NCI-H1092 (cell line): ENCODE measurements at places on chromosomes 6 and 20.
A peak's percentile ranks its signal among the peaks of the same experiment; 100 is the strongest.

DNA sequence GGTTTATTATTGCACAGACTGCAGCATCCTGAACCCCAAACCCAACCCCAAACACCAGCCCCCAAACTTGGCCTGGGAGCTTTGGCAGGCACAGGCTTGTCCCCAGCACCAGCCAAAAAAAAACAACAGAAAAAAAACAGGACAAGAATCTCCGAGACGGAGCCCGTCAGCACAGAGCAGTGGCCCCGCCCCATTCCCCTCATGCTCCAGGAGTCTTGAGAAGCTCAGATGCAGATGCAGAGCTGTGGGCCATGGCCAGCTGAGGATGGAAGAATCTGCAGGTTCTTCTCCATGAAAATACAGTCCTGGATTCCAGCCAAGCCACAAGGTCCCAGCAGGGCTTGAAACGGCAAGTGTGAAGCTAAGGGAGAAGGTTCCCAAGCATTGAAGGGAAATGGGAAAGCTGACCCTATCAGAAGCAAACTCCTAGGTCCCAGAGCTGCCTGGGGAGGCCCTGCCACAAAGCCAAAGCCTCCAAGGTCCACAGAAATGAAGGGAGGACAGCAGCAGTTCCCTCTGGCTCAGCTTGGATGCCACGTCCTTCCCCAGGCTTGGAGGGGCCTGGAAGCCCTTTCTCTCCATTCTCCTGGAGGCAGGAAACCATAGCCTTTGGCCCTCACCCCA is 75.2 kb downstream of the JPH2 start:
- no peak for DNase-seq

- no peak for DNase-seq
Observed at GRCh38 chr6:151021896-151022295, 156.4 kb downstream of the MTHFD1L start.

DNA sequence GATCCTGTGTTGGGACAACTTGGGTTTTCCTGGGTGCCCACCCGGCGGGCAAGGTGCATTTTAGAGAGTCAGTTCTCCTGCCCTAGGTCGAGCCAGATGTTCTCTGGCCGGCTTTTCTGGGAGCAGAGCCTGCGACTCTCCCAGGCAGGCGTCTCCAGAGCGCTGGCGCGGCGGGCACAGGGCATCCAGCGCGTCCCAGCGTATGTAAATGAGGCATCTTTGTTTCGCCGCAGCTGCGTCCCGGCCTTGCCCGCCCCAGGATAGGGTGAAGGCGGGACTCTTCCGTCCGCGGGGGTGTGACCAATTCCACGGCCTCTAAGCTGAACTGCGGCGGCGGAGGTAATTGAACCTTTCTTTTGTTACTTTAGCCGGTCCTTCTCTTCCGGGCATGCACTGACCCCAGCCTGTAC is 9.1 kb downstream of the GRIK2 start:
- DNase-seq, result no peak

GRCh38 chr6:89032599-89032998 is 48.0 kb upstream of the PNRC1 start:
- DNase-seq, result no peak

DNA sequence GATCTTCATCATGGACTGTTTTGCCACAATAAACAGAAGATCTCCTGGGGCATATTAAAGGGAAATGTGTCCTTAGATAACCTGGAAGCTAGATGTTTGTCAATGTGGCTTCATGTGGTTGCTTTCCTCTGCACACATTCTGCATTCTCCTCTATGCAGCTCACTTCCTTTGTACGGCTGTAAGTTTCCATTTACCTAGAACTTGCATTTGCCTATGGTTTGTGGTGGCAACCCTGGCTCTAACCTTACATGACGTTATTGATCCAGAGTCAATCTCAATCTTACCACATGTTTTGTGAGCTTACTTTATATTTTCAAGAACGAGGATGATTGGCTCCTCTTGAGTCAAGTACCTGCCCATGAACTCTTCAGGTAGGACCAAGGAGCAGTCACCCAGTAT is 863.1 kb downstream of the MAFB start:
- DNase-seq, result no peak

DNA sequence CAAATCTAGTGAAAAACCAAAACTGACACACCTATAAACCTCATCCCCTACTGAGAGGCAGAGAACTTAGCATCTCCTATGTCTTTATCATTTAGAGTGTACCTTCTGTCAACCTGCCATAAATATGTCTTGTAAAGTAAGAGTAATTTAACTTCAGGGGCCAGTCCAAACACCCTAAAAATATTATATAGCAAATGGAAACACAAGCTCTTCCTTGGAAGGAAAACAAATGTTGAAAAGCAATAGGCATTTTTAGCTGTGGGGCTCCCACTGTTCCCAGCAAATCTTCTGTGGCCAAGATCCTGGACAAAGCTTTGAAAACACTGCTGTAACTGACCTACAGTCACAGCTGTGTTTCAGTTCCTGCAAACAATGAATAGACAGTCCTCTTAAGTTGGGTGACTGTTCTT is 140.0 kb upstream of the RNF217 start:
- DNase-seq, result no peak

DNA sequence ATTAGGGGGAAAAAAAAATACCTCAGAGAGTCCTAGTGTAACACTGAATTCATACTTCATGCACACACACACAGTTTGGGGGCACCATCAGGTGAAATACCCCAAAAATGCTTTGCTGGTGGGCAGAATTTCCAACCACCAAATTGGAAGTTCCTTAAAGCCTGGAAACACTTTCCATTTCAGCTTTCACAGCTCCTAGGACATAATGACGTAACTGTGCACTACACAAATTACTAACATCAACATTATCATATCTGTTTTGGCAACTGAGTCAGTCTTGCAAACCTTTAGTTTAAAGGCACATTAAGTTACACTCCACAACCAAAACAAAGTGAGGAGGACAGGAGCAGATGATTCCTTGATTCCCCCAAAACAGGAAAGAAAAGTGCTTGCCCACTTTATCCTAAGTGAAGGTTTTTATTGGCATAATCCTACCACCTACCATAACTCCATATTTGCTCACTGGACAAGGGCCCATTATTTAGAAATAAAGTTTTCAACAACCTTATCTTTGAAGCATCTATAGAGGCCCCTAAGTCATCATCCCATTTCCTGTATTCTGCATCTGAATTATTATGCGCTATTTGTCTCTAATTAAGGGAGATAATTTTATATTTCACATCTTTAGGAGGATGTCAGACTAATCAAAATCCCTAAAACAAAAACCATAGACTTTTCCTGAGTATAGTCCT is 3.4 kb downstream of the MBOAT1 start:
- DNase-seq, result no peak

DNA sequence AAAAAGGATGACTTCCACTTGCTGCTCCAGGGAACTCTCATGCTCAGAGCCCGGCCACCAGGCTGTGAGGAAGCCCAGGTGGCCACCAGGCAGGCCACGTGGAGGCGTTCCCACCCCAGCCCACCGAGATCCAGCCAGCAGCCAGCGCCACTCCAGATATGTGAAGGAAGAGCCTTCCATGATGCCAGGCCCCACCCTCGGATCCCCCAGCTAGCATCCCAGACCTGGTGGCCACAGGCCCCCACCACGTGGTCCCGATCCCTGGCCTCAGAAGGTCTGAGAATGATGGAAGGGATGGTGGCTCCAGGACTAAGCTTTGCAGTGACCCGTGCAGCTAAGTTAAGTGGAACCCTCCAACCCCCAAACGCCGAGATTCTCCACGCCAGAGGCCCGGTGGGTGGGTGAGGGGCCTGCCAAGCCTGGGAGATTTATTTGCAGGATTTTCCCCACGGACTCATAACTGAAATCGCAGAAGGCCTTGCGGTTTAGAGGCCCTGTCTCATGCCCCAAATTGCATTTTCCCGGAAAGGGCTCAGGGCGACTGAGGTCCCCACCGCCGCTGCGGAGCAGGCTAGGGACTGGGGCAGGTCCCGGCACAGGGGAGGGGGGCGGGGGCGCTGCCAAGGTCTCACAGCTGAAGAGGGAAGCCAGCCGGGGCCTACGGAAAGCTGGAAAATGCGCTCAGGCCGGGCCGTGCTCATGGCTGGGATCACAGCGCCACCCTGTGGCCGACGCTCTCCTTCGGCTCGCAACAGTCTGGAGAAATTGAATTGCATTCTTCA is 31.1 kb upstream of the CST7 start:
- peak; percentile 23 for DNase-seq
